ENCODE measurements at places on chromosomes 6 and 20.

- no peak for DNase-seq
Measured at GRCh38 chr20:11457488-11457887, 460.2 kb upstream of the BTBD3 start.

- DNase-seq: peak; percentile 54
Measured at GRCh38 chr6:2804516-2804915, 37.1 kb downstream of the SERPINB1 start.

DNA sequence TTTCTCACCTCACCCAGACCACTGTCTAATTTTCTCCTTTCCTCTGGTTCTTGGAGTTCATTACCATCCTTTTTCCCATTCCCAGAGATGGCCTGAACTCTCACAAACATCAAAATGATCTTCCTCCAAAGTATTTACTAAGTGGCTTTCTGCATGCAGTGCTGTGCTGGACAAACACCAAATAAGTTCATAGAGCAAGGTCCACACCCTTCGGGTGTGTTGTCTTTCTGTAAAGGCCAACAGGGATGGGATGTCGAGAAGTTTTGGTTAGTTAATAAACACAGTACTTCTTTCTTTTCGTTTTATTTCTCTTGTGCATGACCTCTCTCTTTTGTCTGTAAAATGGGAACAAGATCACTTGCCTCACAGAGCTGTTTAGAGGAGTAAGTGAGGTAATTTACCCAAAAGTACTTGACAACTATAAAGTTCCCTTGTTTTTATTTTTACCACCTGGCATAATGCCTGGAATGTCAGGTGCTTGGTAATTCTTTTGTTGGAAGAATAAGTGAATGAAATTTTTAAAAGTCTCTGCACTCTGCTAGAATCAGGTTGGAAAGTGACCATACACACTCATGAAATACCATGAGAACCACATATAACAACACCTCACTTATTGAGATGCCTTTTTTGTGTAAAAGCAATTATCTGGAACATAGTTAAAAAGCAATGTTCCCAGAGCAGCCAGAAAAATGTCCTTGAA is 22.8 kb upstream of the CCN6 start:
- DNase-seq: peak; percentile 44

- DNase-seq: no peak
Measured at GRCh38 chr20:31547720-31548298, 33.6 kb downstream of the HM13 start.

DNA sequence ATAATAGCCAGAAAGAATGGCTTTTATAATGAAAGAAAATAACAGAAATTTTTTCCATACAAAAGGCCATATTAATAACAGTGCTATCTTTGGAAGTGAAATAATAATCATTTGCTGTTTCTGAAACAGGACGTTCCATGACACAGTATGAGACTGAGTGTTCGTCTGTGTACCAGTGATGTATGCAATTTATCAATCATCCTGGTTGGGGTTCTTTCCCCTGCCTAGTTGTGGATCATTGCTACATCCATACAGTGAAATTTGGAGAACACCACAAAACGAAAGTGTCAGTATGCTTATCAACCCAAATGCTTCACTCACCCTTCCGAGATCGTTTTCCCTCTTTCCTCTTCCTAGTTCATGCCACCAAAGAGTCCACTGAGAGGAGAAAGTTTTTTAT is 151.4 kb upstream of the PRDM1 start:
- DNase-seq: no peak

- DNase-seq: no peak
Measured at GRCh38 chr6:151349651-151350270, 41.6 kb downstream of the ZBTB2 start.

DNA sequence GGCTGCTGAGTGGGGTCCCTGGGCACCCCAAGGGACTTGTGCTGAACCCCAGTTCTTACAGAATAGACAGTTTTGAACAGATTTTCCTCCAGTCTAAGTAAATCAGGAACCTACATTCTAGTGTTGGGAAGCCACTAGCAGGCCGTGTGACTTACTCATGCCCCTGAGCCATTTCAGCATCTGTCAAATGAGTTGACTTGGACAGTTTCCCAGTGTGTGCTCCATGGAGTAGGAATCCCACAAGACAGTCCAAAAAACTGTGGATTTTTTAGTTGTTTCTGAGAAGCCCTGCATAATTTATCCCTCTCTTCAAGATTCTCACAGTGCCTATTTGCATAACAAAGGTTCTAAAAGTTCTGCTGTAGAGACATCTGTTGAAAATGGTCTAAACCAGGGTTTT is 2.1 kb downstream of the GABRR2 start:
- DNase-seq: peak; percentile 41
